ENCODE measurements at places on chromosomes 2 and 18.

- DNase-seq: no peak
Measured at GRCh38 chr2:95316466-95317122, 19.4 kb downstream of the KCNIP3 start.

DNA sequence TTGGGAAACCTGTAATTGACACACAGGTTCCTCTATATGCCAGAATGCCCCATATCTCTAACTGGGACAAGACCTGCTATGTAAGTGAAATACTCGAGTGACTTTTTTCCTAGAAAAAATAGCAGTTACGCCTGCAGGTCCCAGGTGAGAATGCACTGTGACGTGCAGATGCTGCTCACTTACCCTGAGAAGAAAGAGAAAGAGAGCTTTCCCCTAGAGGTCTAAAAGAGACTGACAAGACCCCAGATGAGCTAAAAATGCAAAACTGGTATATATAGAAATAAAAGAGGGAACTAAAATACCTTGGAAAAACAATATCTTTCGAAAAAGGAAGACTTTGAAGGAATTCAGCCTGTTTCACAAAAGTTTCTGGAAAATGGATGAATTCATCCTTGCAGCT, 383.0 kb upstream of the DCC start:
- peak; percentile 55 for DNase-seq

GRCh38 chr2:241612156-241613016, 24.6 kb downstream of the THAP4 start:
- no peak for DNase-seq

- no peak for DNase-seq
Measured at GRCh38 chr2:85199698-85200097, 66.5 kb downstream of the TCF7L1 start.

DNA sequence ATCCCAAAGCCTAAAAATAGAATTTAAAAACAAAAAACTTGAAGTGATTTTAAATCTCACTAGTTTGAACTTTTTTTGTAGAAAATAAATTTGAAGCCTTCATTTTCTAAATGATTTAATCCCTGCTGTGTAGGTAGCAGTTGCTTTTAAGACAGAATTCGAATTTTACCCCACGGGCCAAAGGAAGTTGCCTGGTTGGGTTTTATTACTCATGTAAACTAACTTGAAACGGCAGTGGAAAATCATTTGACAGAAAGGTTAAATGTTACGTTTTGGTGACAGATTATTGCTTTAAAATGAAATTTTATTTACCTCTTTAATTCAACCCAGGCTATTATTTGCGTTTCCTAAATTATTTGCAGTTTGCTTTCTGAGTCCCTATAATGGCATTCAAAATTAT, 2.0 kb downstream of the MAPRE2 start:
- no peak for DNase-seq

DNA sequence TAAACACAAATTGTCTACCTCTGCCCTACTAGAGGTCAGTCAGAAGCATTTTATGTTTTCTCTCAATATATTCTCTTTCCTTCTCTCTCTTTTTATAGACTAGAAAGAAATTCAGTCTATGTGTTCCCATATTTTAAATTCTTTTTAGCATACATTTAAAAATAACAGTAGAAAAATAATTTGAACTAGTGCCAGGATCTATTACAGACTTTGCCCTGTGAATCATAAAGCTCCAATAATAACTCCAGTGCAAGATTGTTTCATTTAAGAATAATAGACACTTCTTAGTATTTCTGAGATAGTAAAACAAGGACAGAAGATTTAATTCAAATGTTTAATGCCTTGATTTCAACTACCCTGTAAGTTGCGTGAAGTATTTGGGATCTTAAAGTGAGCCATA, 60.1 kb downstream of the ITGB6 start:
- DNase-seq: no peak

GRCh38 chr2:20560891-20561636, 89.8 kb downstream of the HS1BP3 start:
- DNase-seq: no peak

DNA sequence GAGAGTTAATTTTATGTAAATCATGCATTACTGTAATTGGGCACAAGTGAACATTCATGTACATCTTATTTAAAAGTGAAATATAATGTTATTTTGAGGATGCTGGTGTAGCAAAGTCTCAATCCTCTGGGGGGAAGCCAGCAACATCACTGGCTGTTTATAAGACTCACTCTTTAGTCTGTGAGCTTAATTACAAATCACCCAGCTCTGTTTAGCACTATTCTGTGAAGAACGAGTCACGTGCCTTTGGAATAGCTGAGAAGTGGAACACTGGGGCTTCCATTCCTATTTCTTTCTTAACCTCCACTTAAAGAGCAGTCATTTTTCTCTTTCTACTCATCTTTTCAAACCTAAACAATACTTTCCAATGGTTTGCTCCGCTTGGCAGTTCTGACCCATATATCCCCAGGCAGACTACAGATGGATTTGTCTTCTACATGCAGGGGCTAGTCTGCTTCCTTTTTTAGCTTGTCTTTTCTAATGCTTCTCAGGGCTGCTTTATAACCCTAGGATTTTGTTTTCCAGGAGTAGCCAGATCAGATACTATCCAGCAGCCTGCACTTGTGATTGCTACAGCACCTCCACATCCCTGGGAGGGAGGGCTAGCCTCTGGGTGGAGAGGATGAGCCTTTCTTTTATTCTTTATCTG, 95.3 kb upstream of the CAVIN2 start:
- DNase-seq: no peak

- no peak for DNase-seq
Measured at GRCh38 chr2:96546321-96546720, 9.8 kb downstream of the ARID5A start.

DNA sequence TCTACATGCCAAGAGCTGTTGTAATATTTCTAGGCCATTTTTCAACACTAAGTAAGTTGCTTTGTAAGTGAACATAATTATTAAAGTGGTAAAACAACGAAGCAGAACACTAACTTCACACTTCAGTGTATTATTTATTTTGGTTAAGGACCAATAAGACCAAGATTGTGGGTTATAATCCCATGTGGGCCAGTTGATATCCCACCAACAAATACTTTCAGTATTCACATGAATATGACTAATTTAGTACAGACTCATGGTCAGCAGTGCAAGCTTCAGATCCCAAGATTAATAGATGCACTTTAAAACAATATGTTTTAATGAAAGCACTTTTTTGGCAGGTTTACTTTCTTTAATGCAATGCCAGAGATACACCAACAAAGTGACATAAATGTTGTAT, 154.3 kb downstream of the LCLAT1 start:
- DNase-seq: no peak

- no peak for DNase-seq
Measured at GRCh38 chr2:118084491-118085089, 3.7 kb upstream of the INSIG2 start.

- no peak for DNase-seq
Measured at GRCh38 chr2:1653956-1654695, 90.2 kb downstream of the PXDN start.

- peak; percentile 91 for DNase-seq
Measured at GRCh38 chr2:36770542-36771287, 74.2 kb downstream of the VIT start.

GRCh38 chr2:44770221-44771195, 171.0 kb upstream of the SIX3 start:
- DNase-seq: peak; percentile 51

DNA sequence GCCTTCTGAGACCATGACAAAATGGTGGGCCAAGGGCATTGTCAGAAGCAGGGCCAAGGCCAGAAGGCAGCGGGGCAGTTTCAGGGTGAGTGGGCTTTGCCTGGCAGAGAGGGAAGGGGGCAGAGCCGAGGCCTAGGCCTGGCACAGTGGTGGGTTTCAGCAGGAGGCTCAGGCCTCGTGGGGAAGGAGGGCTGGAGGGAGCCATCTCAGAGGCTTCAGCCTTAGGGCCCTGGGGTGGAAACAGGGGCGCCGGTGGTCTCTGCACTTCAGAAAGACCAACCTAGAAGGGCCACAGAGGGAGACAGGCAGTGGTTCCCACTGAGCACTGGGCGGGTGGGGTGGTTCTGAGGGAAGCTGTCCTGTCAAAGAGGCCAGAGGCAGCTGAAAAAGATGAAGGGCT, 58.0 kb upstream of the SMAD7 start:
- DNase-seq: no peak

- DNase-seq: no peak
Measured at GRCh38 chr2:190563109-190563508, 28.6 kb upstream of the NEMP2 start.

GRCh38 chr2:134240061-134240460, 13.8 kb upstream of the MGAT5 start:
- DNase-seq: no peak

DNA sequence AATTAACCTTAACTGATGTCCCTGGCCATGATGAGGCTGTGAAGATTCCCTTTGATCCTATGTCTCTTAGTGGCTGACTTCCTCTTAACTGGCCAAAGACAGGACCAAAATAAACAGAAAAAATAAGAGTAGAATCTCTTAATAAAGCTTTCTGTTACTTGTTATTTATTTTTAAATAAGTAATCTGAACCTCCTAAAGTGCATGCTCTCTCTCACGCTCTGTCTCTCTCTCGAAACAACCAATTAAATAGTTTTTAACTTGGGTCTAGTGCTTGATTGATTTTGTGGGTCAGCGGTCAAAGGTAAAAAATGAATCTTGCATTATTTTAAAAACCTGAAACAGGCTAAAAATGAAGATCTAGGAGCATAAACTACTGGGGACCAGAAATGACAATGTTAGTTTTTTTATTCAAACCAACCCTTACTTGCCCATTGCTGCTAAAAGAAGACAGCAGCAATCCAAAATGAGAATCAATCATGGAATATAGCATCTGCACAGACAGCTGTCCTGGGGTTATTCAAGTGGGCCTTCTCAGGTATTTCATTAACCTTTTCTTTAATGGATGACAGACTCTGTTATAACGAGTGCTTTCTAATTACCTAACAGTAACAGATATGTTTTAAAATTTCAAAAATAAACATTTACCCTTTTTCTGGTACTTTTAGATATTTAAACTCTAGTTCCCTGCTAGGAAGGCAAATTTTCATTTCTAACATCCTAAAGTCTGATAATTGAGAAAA, 11.2 kb downstream of the GAREM1 start:
- no peak for DNase-seq

GRCh38 chr18:52183107-52183506, 156.9 kb upstream of the DCC start:
- DNase-seq: no peak

GRCh38 chr2:226514895-226515294, 284.7 kb downstream of the IRS1 start:
- no peak for DNase-seq

GRCh38 chr18:68229351-68229750, 485.6 kb downstream of the TMX3 start:
- no peak for DNase-seq

- DNase-seq: peak; percentile 86
Measured at GRCh38 chr2:10914272-10914693, 2.5 kb downstream of the KCNF1 start.

DNA sequence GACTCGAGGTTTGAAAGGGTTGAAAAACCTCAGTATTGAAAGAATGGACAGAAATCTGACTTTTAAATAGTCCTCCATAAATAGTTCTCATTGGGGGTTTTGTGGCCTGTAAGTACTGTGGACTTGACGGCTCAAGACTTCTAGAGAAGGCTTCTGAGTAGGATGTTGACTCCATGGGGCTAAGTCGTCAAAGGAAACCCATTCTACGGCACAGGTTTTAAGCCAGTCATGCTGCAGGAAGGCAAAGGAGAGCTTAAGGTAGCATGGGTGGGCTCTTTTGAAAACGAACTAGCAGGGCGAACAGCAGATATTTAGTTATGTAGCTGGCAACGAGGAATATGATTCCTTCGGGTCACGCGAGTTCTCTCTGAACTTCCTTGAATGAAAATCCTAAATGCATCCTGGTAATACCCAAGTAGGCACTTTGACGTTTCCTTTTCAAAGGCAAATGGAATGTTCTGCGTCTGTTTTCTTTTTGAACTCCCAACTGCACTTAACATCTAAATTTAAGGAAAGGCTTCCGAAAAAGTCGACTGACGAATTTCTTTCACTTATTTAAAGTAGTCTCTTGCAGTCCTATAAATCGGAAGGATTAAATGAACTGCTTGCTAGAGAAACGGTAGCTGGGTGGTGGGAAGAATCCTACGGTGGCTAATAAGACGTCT, 1.1 kb upstream of the NEDD4L start:
- peak; percentile 49 for DNase-seq

DNA sequence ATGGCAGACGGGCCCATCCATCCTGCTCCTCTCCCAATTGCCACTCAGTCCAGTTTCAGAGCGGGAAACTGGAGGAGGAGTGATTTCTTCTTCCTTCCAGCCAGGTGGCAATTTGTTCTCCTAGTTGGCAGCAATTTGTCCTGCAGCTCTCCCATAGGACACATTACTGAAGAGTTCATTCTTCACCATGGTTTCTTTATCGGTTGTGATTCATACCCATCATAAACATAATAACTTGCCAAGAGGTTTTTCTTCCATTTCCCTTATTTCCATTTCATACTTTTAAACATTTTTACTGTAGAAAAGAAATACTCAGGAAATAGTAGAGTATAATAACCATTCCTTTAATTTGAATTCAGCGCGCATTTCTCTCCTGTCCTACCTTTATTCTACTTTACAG, 377.9 kb upstream of the RAB12 start:
- no peak for DNase-seq

GRCh38 chr18:56433919-56434318, 204.5 kb downstream of the TXNL1 start:
- peak; percentile 44 for DNase-seq

- no peak for DNase-seq
Measured at GRCh38 chr18:10431680-10432079, 22.8 kb upstream of the APCDD1 start.

DNA sequence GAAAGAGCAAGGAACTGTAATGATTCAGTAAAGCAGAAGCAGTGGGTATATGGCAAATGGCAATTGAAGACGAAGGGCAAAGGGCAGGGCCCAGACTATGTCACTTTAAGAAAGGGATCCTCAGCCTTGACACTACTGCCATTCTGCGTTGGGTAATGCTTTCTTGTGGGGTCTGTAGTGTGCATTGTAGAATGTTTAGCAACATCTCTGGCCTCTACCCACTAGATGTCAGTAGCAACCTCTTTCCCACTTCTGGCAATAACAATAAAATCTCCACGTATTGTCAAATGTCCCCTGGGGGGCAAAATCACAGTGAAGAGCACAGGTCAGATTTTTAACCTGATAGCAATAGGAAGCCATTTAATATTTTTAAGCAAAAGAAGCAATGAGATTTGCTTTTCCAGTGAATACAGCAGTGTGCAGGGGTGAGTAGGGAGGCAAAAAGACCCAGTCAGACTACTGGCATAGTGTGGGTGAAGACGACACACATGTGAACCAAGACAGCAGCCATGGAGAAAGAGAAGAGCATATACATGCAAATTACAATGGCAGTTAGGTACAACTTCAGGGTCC, 209.5 kb downstream of the DYM start:
- peak; percentile 50 for DNase-seq

GRCh38 chr2:128369602-128370467, 51.2 kb upstream of the HS6ST1 start:
- no peak for DNase-seq

- peak; percentile 15 for DNase-seq
Measured at GRCh38 chr2:113275556-113276215, 3.0 kb downstream of the PAX8 start.

GRCh38 chr2:150339282-150339681, 148.2 kb downstream of the RND3 start:
- no peak for DNase-seq

Data from GM23338 (cell line).